ENCODE measurements at places on chromosomes 3 and 15.

GRCh38 chr3:43256714-43257461, 29.5 kb upstream of the SNRK start:
- no peak for DNase-seq

GRCh38 chr3:34001990-34002389, 203.6 kb downstream of the PDCD6IP start:
- DNase-seq: no peak

DNA sequence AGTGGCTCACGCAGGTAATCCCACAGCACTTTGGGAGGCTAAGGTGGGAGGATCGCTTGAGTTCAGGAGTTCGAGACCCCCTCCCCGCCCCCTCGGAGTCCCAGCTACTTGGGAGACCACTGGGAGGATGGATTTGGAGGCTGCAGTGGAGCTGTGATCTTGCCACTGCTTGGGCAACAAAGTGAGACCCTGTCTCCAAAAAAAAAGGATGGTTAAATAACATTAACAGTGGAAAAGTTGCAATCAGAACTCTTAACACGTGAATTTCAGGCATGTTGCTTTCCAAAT, 1.4 kb upstream of the TMEM87A start:
- DNase-seq: no peak

- no peak for DNase-seq
Measured at GRCh38 chr3:62662677-62663076, 212.5 kb downstream of the CADPS start.

DNA sequence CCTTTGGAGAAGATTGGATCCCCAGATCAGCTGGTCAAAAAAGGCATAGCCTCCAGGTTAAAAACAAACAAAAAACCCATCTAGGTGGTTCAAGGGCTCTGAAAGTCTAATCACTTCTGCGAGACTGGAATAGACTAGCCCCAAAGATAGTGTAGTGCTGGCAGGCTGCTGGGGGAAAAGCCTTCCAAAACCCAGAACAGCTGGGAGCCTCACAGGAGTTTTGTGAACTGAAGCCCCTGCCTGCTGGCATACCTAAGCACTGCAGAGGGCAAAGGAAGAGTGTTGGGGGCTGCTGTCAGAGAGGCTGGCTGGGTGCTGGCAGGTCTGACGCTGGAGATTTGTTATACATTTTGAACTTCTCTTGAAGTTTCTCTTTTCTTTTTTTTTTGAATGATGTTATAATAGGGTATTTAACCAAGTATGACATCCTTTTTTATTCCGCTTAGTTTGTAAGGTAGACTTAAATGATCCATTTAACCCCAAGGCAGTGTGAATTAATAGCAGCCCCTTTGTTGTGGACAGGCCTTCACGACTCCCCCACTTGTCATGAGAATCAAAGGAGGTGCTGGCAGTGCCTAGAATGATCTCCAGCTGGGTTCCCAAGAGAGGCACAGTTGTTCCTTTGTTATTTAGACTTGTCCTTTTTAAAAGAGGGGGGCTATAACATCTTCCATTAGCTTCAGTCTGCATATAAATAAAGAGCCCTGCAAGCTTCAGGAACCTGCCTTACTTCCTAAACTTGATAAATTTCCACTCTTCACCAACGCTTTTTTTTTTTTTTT, 53.9 kb downstream of the CRTC3 start:
- no peak for DNase-seq

DNA sequence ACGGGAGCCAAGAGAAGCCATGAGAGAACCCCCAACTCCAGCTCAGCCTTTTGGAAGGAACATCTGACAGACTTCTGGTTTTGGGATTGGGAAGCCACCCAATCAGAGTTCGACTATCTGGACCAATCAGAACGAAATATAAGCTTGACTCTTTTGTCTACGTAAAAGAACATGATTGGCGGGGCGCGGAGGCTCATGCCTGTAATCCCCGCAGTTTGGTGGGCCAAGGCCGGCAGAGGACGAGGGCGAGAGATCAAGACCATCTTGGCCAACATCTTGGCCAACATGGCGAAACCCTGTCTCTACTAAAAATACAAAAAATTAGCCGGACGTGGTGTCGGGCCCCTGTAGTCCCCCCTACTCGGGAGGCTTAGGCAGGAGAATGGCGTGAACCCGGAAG, 380.3 kb downstream of the TBL1XR1 start:
- DNase-seq: no peak

DNA sequence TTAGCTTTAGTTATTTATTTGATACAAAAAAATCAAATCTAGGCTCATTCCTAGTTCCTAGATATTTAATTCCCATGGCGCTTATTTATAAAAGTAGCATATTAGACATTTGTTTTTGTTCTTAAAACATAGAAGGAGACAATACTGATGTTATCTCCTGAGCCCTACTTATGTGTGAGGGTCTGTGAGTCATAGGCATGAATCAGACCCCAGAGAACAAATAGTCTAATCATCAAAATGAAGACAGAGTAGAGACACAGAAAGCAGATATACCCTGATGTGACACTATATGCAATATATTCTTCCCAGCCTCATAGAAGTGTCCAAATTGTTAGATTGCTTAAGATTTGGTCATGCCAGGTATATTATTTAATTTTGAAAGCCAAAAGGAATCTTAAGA, 44.9 kb downstream of the PEX5L start:
- no peak for DNase-seq

DNA sequence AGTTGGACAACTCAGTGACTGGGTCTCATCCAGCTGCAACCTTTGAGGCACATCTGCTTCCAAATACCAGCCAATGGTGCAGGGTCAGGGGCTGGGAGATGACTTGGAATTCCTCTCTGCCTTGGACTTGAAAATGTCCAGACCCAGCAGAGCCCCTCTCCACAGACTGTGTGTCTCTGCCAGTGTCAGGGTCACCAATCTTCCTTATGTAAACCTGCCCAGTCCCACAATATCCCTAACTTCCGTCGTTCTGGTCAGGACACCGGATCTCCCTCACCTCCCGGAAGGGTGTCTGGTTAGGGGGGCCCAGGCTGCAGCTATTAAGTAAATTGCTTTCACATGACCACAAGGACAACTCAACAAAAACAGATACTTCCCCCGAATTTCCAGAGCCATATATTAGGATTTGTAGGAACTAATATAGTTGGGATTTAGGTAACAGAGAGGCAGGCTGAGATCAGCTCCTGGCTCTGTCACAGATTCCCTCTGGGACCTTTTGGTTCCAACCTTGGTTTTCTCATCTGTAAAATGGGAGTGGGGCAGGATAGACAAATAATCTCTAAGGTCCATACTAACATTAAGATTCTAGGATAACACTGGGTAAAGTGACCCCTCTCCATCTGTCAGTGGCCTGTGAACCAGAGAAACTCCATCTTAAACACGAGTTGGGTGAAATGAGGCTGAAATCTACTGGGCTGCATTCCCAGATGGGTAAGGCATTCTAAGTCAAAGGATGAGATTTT, 30.8 kb downstream of the IGDCC3 start:
- DNase-seq: no peak

DNA sequence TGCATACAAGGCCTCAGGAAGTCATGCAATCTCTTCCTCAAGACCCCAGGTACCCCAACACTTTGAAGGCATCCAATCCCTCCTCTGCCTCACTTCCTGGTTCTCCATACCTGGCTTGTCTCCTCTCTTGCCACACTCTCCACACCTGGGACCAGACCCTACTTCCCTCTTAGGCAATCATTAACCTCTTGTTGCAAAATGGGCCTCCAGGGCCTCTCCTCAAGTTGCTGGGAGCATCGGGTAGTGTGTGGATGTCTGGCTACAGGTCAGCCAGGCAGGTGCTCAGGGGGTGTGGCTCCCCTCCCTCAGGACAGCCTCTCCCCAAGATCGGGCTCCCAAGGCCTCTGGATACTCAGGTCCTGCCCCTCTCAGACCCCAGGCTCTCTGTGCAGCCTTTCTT, 8.6 kb downstream of the PLA2G4E start:
- no peak for DNase-seq

DNA sequence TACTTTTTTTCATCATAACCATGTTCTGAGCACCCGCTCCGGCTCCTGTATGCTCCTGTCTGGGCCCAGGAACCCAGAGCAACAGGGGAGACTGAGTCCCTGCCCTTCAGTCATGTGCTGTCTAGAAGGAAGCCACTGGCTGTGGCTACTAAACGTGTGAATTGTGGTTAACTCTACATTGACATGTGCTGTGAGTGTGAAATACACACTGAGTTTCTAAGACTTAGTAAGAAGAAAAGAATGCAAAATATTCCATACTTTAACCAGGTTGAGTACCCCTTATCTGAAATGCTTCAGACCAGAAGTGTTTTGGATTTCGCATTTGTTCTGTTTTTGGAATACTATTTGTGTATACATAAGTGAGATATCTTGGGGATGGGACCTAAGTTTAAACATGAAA, 42.8 kb upstream of the CGNL1 start:
- DNase-seq: no peak

- no peak for DNase-seq
Measured at GRCh38 chr3:55882006-55882405, 394.9 kb upstream of the WNT5A start.

GRCh38 chr3:12221663-12222062, 63.0 kb upstream of the TIMP4 start:
- no peak for DNase-seq

DNA sequence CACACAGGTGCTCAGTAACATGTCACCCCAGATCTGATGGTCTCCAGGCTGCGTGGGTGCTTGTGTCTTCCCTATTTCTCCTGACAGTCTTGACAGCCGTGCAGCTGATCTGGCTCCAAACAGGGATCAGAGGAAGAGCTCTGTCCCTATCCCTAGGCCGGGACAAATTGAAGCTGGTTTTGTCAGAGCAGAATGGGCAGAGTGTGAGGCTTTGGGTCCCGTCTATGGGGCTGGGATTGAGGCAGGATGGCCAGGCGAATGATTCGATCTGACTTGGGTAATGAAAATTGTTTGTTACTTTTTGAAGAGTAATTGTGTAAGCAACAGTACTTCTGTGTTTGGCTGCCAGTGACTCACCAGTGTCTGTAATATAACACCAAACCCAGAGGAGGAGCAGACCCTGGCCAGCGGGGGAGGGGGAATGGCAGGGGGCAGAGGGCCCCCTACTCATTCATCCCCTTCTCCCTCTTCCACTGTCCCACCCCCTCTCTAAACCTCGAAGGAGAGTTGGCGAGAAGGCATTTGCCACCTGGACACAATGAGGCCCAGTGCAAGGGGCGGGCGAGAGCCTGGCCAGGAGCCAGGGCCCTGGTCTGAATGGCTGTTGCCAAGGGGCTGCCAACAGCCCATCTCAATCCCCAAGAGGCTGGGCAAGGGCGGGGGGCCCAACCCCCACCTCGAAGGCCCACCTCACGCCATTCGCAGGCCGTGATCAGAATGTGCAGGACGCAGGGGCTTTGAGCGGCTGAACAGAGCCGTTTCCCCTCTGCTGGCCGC, 4.9 kb upstream of the MAGEF1 start:
- DNase-seq: no peak

- no peak for DNase-seq
Measured at GRCh38 chr15:83899670-83900069, 245.7 kb downstream of the ADAMTSL3 start.

- DNase-seq: no peak
Measured at GRCh38 chr3:125054449-125055329, 1.1 kb downstream of the HEG1 start.

- DNase-seq: no peak
Measured at GRCh38 chr3:123663977-123664376, 79.1 kb upstream of the HACD2 start.

- no peak for DNase-seq
Measured at GRCh38 chr3:133927540-133928066, 31.9 kb upstream of the RAB6B start.

All from keratinocyte (primary cell).